Activated naive CD4-positive, alpha-beta T cell (primary cell): ENCODE measurements at places on chromosomes 1 and 21.
A peak's percentile ranks its signal among the peaks of the same experiment; 100 is the strongest.

DNA sequence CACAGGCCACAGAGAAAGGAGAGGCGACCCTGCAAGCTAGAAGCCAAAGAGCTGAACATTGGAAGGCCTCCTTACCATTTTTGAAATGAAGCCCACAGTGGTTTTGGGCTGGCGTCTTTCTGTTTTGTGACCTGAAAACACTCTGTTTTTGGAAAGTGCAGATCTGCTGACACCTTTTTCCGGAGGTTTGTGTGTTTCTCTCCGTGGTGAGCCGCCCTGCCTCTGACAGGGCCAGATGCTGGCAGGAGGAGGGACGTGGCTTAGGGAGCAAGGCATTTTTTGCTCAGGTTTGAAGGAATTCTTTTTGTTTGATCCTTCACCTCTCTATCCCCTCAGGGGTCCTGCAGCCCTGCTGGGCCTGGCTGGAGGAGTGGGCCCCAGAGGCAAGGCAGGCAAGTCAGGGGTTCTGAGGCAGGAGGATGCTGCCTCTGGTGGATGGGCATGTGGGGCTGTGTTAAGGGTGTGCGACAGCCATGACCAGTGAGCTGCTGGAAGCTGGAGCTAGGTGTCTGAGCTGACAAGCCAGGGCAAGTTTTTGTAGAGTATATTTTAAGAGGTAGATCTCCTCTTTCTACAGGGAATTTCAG, 133.8 kb downstream of the CAMTA1 start:
- DNase-seq: no peak

GRCh38 chr1:55695552-55695951, 480.4 kb upstream of the USP24 start:
- DNase-seq: no peak

DNA sequence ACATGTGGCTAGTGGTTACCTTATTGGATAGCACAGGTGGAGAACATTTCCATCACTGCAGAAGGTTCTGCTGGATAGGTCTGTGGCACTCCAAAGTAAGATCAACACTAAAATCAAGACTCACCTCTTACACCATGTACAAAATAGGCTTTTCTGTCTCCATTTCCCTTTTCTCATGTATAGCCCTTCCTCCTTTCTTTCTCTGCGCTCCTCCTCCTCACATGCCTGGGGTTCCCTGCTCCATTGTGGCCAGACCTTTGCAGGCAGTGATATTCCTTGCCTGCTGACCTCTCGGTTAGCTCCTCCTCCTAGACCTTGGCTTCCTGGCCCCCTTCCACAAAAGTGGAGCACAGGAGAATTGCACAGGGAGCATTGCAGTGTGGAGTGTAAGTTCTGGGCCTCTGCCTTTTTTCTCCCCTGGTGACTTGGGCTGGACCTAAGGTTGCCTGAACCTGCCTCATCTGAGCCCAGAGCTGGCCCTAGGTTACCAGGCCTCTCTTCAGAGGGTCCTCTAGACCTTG, 33.2 kb upstream of the RBM15 start:
- no peak for DNase-seq

DNA sequence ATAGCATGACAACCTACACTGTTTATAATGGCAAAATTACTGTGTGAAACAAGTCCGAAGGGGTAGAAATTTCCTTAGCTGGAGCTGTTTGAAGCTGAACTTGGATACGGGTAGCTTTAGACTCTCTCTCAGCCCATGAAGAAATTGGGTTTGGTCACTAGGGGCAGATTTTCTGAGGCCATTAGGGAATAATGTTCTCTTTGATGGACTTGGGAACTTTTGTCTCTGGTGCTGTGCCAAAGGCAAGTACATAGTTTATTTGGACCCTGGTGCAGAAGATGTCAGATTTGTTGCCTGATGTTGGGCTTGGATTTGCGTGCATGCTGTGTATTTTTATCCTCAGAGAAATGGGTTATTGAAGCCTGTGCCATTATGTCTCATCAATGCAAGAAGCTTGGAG, 109.6 kb downstream of the VPS13D start:
- DNase-seq: no peak

GRCh38 chr1:220698607-220699016, 8.4 kb downstream of the C1orf115 start:
- no peak for DNase-seq

- DNase-seq: no peak
Observed at GRCh38 chr1:236494586-236495466, 29.0 kb upstream of the LGALS8 start.

- DNase-seq: no peak
Observed at GRCh38 chr1:48898894-48899293, 122.2 kb upstream of the BEND5 start.

DNA sequence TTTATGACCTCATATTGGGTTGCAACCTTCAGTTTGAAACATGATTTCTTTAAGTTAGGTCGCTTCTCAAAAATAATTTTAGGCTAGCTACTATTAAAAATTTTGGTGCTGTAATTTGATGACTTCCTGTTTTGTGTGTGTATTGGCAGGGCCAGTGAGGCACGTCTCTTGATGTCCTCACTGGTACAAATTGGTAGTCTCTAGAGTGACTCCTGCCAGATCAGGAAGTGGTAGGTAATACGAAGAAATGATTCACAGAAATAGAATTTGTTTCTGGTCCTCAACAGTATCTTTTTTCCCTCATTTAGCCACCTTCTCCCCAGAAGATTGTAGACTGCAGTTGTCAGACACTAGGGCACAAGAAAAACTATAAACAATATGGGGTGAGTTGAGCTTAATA, 120.9 kb upstream of the KIAA1614 start:
- DNase-seq: no peak

GRCh38 chr1:208159555-208160258, 84.5 kb downstream of the PLXNA2 start:
- no peak for DNase-seq

GRCh38 chr1:53799141-53799540, 39.0 kb downstream of the NDC1 start:
- DNase-seq: no peak

GRCh38 chr1:94949681-94950661, 23.1 kb upstream of the CNN3 start:
- no peak for DNase-seq

GRCh38 chr1:180577361-180577760, 18.6 kb downstream of the OVAAL start:
- DNase-seq: no peak

GRCh38 chr1:18926315-18927081, 24.1 kb upstream of the ALDH4A1 start:
- DNase-seq: peak; percentile 69

- no peak for DNase-seq
Observed at GRCh38 chr1:117171900-117172511, 38.7 kb downstream of the VTCN1 start.

DNA sequence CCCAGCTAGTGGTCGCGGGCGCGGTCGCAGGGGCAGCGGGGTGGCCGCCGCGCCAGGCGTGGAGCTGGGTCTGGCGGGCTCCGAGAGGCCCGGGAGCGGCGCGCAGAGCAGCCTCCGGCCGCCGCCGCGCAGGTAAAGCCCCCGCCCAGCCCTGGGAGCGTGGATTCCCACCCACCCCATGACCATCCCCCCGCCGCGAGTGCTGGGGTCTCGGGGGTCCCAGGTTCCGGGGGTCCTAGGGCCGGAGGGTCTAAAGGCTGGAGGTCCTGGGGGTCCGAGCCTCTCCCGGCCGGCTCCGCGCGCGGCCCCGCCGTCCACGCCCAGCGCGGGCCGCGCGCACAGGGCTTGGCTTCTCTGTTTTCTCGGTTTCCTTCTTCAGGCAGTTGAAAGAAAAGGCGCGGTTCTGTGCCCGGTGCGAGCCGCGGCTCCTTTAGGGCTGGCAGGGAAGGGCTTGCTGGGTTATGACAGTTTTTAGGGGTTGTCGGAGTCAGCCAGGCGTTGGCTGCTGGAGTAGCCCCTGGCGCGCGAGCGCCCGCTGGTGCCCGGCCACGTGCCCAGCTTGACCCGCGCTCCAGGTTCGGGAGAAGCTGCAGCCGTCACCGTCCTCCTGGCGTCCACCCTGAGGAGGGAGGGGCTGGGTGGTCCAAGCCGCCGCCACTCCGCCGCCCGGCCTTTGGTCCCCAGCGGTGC, 359 bp downstream of the LRRC3 start:
- no peak for DNase-seq

DNA sequence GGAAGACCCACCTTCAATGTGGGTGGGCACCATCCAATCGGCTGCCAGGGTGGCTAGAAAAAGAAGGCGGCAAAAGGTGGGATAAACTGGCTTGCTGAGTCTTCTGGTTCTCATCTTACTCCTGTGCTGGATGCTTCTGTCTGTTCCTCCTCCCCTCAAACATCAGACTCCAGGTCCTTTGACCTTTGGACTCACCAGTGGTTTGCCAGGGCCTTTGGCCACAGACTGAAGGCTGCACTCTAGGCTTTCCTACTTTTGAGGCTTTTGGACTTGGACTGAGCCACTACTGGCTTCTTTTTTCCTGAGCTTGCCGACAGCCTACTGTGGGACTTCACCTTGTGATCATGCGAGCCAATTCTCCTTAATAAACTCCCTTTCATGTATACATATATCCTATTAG, 55.9 kb downstream of the VCAM1 start:
- DNase-seq: no peak

DNA sequence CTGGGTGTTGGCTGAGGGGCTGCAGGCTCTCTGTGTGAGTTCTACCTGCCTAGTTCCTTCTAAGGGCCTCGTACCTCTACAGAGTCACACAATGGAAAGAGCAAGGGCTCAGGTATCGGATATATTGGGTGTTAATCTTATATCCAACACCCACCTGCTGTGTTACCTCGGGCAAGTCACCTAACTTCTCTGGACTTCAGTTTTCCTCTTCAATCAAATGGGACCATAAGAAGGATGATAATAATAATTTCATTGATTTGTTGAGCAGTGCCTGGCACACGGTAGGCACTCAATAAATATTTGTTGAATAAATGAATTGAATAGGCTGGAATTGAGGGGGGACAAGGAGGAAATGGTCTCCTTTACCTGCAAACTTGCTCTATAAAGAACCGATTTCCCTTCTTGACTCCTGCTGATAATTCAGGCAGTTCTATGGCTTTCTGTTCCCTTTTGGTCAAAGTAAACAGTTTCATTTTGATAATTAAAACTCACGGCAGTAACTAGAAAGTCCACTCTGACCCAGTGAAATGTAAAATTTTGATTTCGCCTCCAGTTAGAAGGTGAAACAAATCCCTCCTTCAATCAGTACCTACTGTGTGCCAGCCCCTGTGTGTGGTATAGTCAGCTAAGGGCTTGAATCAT, 16.5 kb upstream of the MAN1C1 start:
- no peak for DNase-seq

GRCh38 chr1:198245379-198245778, 88.6 kb downstream of the NEK7 start:
- DNase-seq: no peak

GRCh38 chr1:162357681-162358266, 18.9 kb downstream of the SPATA46 start:
- no peak for DNase-seq

GRCh38 chr1:218674280-218674773, 329.2 kb downstream of the TGFB2 start:
- no peak for DNase-seq

DNA sequence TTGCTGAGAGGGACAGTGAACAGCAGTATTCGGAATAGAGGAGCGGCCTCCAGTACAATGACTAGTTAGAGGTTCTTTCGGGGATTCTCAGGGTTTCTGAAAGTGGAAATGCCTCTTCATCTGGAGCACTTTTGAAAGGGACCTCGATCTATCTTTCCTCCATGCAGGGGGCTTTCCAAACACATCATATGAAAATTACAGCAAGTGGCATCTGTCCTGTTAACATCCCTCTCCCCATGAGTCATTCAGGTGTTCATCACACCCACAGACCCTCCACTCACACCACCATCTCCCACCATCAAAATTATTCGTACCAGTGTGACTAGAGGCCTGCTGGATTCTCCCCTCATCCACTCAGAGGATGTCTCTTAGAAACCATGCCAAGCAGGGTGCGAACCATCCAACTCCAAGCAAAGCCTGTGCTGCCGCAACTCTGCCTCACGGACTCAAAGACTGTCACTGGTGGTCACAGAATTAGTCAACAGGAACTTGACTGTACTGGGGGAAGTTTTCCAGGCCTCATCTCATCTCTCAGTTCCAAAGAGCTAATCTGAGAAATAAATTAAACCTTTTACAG, 211.1 kb downstream of the MRPL39 start:
- DNase-seq: no peak

GRCh38 chr1:175511496-175511895, 231.9 kb downstream of the TNR start:
- no peak for DNase-seq

GRCh38 chr21:42160765-42161164, 58.2 kb upstream of the ABCG1 start:
- no peak for DNase-seq

DNA sequence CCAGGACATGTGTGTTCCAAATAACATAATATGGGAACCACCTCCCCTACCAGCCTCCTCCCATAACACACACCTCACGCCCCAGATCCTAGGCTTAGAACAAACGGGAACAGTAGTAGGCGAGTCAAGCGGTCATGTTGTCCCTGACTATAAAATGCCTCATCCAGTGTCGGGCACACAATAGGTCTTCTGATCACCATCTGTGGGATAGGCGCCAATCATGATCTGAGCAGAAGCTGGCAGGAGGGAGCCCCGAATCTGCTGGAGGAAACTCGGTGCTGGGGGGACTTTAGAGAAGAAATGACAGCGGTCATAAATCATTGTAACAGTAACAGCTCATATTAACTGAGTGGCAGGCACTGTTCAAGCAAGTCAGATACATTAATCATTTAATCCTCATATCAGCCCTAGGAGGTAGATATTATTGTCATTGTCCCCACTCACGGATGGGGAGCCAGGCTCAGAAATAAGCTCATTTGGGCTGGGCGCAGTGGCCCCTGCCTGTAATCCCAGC, 13.4 kb downstream of the ALPL start:
- DNase-seq: no peak

- no peak for DNase-seq
Observed at GRCh38 chr1:3196577-3197245, 127.7 kb downstream of the PRDM16 start.

- DNase-seq: peak; percentile 66
Observed at GRCh38 chr1:110053552-110054428, 16.7 kb downstream of the ALX3 start.

GRCh38 chr1:115112496-115113375, 23.4 kb upstream of the TSPAN2 start:
- DNase-seq: peak; percentile 52

DNA sequence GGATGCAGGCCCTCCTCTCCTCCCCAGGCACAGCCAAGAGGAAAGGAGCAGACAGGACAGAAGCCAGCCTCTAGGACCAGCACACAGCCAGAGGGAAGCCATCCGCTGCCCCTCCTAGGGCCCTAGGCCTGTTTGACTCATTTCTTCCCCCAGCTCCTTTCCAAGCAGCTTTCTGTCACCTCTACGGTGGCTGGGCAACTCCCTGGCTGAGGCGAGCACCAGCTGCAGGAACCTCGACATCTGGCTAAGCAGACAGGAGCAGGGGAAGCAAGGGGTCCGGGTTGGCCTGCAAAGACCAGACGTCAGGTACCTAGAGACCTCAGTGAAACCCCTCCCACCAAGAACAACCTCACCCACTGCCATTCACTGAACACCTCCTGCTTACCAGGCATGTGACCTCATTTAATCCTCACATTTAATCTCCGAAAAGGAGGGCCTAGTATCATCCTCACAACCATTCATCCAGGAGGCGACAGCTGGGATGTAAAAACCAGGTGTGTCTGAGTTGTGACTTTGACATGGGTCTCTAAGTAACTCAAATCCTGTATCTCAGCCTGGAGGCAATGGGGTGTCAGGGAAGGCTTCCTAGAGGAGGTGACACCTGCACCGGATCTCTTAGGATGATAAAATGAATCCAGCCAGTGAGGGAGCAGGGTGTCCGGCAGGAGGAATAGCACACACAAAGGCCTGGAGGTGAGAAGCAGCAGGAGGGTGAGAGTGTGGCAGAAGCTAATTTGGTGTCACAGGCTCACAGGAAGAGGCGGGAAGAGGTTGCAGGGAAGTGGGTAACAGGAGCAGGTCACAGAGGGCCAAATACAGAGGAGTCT, 5.9 kb downstream of the LRP8 start:
- DNase-seq: no peak
